Activated naive CD4-positive, alpha-beta T cell treated with anti-CD3 and anti-CD28 coated beads for 36 hours (primary cell): ENCODE measurements at places on chromosomes 2 and 18. TPM values are rescaled to one million over a fixed set of nuclear protein-coding genes. Genes with fewer than 3 reads are reported as not detected.

DNA sequence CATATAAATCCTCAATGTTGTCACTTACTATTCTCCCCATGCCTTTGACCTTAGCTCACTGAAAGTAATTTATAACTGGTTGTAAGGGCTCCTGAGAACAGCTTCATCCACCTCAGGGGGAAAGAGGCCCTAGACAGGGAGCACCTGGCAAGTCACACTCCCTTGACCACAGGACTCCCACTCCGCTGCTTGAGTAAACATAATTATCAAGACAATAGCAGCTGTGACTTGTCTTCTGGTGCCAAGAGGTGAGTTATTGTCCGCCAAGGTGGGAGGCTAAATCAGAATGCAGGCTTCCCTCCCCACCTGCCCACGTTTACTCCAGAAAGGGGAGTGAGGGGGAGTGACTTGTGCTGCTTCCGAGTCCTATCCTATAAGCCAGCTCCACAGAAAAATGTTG is 230.6 kb upstream of the LRATD1 start:
- no peak for DNase-seq

DNA sequence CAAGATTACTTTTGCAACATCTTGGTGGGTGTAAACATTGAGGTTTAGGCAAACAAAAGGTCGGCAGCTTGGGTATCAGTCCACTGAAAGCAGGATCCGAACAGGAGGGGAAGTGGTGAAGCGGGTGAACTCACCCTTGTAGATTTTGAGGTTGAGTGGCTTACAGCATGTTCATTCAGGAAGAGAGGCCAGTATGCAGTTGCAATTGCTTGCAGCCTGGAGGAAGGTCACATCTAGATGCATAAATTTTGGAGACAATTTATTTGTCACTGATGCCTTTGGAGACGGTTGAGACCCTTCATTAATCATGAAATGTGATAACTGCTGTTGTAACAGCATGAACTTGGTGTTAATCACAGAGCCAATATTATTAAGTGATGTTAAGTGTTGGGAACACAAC is 131.1 kb downstream of the LTBP1 start:
- no peak for DNase-seq

GRCh38 chr2:164084066-164084465 is 348.3 kb upstream of the FIGN start:
- DNase-seq, result no peak

DNA sequence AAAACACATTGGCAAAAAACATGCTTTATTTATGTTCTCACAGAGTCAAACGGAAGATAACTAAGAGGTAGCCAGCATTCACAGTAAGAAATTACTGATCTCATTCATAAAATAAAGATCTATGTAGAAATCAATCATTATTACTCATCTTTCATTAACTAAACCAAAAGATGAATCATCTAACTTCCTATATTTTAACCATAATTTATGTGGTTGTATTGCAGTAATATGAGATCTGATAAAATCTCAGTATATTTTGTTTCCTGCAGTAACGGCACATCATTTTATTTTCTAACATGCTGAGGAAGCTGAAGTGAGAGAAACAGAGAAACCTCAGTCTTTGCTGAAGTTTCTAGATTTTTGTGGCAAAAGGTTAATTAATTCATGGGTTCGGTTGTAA is 375.8 kb downstream of the GALNT13 start:
- no peak for DNase-seq

- peak; percentile 26 for DNase-seq
These were observed 14.6 kb upstream of the LAPTM4A start for GRCh38 chr2:20065885-20066602.

- no peak for DNase-seq
These were observed 3.2 kb downstream of the LRRC30 start for GRCh38 chr18:7234091-7234490.

GRCh38 chr18:79600596-79600995 is 79.0 kb upstream of the CTDP1 start:
- no peak for DNase-seq

DNA sequence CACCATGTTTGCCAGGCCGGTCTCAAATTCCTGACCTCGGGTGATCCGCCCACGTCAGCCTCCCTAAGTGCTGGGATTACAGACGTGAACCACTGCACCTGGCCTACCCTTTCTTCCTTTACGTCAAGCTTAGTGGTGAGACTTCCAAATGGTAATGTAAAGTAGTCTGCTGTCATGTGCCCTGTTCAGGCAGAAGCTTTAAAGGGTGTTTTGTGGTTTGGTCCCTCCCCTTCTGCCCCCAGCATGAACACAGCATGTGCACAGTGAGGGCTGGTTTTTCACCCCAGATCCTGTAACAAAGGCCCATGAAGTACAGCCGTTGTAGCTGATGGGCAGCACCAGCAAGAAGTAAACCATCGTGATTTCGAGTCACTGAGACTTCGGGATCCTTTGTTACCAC is 2.7 kb upstream of the DTYMK start:
- DNase-seq, result no peak

The FRZB gene
- total RNA-seq, result not detected

The TUBA4B gene
- total RNA-seq, result not detected

The FAM98A gene
- 46.1 TPM for total RNA-seq

The OR6B2 gene
- not detected for total RNA-seq

The ZNF385B gene
- not detected for total RNA-seq

The RAPGEF4 gene
- 0.24 TPM for total RNA-seq

The PPIG gene
- total RNA-seq, result 53.4 TPM

The MAT2A gene
- total RNA-seq, result 228 TPM
